Activated CD4-positive, CD25-positive, alpha-beta regulatory T cell (primary cell): ENCODE measurements at places on chromosomes 16 and 17.

GRCh38 chr16:88423448-88423850 is 29.6 kb upstream of the ZFPM1 start:
- DNase-seq, result no peak

- no peak for DNase-seq
Observed at GRCh38 chr16:28320023-28320561, 27.8 kb downstream of the SBK1 start.

GRCh38 chr16:48629016-48629415 is 19.0 kb upstream of the N4BP1 start:
- DNase-seq, result no peak

GRCh38 chr16:89040391-89040790 is 53.3 kb upstream of the ACSF3 start:
- DNase-seq, result no peak

- no peak for DNase-seq
Observed at GRCh38 chr17:57125866-57126265, 40.8 kb downstream of the AKAP1 start.

DNA sequence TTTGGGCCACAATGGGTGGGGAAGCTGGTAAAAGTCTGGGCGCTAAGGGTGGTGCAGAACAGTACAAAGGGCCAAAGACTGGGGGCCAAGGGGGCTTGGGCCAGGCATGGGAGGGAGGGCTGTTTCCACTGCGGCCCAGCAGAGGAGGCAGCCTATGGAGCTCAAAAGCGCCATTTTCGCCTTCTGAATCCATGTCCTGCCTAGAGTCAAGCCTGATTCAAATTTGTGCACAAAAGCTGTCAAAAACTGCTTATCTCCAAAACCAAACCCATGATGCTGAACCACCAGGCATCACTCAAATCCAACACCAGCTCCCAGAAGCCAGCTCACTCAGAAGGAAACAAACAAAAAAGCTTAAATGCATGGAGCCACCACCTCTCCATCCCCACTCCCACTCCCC is 16.0 kb downstream of the COG7 start:
- no peak for DNase-seq

DNA sequence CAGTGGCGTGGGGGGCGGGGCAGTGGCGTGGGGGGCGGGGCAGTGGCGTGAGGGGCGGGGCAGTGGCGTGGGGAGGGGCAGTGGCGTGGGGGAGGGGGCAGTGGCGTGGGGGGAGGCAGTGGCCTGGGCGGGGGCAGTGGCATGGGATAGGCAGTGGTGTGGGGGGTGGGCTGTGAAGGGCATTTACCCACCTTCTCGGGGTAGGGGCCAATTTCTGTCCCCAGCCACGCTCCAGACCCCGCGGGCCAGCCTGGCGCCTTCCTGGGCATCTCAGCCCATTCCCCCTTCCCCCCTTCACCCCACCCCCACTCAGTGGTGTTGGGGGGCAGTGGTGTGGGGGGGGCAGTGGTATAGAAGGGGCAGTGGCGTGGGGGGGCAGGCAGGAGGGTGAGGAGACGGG is 92.7 kb downstream of the LITAF start:
- DNase-seq, result no peak

GRCh38 chr17:51165680-51166197 is 472 bp upstream of the NME2 start:
- no peak for DNase-seq

DNA sequence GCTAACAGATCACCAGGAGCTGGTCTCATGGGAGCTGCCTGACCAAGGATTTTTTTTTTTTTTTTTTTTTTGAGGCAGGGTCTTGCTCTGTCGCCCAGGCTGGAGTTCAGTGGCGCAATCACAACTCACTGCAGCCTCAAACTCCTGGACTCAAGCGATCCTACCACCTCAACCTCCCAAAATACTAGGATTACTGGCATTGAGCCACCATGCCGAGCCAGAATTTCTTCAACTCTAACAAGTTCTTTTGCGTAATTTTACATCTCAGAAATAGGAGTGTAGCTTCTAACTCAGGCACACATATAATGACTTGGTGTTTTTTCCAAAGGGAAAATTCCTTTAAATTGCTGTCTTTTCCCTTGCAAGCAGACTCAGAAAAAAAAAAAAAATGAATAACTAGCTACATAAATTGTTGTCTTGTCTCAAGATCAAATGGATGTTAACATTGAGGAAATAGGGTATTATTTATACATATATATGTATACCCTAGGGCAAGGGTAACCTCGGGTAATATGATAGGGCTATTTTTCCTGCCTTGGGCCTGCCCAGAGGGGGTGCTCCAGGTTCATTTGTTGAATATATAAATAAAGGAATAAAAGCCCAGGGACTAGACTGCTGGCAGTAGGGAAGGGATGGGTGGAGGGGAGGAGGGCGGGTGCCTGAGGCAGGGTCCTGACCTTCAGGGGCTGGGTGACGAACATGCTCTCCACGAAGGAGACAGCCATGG is 42.8 kb upstream of the GCSH start:
- DNase-seq, result no peak

GRCh38 chr17:32954477-32954876 is 26.5 kb downstream of the TMEM98 start:
- DNase-seq, result no peak

GRCh38 chr16:75116911-75117245 is 298 bp upstream of the LDHD start:
- DNase-seq, result no peak

- DNase-seq, result no peak
Observed at GRCh38 chr16:20141956-20142355, 68.3 kb upstream of the GPR139 start.

DNA sequence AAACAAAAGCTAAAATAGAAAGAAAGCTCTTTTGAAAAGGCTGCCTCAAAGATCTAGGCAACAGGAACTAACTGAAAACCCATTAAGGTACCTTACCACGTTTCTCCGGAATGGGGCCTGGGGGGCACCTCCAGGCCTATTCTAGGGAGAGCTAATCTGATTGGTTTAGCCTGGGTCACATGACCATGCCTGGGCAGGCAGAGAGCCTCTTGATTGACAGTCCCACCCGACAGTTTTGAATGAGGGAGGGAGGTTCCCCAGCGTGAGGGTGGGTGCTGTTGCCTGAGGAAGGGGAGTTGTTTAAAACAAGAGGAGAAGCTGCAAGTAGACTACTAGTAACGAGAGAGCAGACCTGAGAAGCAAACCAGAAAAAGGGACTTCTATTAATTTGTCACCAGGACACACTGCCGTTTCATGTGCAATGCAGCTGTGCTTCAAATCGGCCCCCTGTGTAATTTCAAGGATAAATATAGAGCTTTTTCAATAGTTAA is 143.4 kb upstream of the HS3ST2 start:
- no peak for DNase-seq

DNA sequence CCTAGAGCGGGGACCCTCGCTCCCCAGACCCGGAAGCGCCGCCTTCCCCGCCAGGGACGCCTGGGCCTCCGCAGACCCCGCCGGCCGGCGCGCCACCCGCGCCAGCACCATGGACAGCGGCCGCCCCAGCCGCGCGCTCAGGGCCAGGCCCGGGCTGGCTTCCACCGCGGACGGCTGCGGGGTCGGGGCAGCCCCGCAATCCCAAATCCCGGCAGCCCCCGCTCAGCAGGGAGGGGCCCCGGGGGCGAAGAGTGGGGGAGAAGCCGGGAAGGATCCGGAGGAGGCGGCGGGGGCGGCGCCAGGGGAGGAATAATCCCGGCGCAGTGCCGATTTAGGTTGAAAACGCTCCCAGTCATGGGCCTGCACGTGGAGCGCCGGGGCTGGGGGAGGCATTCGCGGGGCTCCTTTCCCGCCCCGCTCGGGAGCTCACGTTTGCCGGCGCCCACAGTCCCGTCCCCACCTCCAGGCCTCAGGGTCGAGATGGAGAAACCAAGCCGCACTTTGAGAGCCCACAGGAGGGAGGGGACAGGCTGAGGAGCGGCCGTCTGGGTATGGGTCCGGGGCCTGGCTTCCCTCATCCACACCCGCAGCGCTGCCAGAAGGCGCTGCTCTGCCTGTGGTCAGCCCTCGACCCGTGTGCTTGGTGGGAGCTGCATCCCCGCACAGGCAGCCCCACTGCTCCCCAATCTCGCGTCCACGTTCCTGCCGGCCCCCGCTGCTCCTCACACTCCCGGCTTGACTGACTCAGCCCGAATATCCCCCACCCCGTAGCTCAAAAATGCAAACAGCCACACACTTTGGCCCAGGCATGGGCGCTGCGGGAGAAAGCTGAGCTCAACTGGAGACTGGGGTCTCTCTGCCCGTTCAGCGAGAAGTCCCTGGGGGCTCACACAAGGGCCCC is 4.7 kb downstream of the FBXL16 start:
- DNase-seq, result no peak

- no peak for DNase-seq
Observed at GRCh38 chr17:49551221-49552069, 24.2 kb upstream of the NXPH3 start.

GRCh38 chr17:45162025-45162687 is 481 bp downstream of the HEXIM2 start:
- DNase-seq, result no peak

DNA sequence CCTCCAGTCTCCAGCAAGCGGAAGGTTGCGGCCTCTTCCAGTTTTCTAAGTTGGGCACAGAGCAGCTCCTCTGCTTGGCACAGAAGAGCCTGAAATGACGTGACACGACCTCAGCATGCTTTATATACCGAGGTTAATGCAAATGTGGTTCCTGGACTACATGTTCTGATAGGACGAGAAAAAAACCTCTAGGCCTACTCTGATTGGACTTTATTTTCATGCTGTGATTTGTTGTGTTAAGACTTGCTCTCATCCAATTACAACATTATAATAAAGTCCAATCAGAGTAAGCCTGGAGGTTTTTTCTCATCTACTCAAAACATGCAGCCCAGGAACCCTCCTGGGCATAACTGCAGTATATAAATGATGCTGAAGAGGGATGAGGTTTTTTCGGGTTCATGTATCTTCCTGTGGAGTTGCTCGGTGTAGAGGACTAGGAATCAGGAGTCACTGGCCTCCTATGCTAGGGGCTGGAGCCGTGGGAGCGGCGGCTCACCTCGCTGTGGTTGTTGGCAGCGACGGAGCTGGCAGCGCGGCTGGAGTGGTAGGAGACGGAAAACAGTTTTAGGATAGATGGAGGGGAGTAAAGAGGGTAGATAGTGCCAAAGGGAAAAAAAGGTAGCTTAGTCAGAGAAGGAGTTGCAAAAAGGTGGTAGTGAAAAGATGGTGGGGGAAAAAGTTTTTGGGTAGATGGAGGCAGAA is 878.0 kb downstream of the KCNJ18 start:
- no peak for DNase-seq
